ENCODE measurements at places on chromosomes 13 and 19.

DNA sequence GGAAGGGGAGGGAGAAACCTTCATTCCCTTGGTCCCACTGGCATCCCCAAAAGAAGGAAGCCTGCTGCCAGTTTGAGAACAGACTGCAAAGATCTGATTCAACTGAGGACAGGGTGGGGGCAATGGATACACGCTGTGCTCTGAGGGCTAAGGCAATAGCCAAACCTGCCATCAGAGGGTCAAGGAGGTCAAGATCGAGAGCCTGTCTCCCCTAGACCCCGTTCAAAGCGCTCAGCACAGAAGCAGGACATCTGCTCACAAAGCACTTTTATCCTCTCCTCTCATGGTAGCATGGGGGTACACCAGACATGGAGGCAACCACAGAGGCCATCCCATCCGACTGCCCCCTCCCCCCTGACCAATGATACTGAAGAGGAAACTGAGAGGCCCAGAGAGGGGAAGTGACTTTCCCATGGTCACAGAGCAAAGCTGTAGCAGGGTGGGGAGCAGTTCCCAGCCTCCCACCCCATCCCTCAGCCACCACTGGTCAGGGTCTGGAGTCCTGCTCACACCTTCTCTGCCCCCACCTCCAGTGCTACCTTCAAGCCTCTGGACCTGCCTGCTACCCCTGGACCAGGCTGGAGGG lies 11.1 kb downstream of the POU2F2 start:
- no peak for DNase-seq

DNA sequence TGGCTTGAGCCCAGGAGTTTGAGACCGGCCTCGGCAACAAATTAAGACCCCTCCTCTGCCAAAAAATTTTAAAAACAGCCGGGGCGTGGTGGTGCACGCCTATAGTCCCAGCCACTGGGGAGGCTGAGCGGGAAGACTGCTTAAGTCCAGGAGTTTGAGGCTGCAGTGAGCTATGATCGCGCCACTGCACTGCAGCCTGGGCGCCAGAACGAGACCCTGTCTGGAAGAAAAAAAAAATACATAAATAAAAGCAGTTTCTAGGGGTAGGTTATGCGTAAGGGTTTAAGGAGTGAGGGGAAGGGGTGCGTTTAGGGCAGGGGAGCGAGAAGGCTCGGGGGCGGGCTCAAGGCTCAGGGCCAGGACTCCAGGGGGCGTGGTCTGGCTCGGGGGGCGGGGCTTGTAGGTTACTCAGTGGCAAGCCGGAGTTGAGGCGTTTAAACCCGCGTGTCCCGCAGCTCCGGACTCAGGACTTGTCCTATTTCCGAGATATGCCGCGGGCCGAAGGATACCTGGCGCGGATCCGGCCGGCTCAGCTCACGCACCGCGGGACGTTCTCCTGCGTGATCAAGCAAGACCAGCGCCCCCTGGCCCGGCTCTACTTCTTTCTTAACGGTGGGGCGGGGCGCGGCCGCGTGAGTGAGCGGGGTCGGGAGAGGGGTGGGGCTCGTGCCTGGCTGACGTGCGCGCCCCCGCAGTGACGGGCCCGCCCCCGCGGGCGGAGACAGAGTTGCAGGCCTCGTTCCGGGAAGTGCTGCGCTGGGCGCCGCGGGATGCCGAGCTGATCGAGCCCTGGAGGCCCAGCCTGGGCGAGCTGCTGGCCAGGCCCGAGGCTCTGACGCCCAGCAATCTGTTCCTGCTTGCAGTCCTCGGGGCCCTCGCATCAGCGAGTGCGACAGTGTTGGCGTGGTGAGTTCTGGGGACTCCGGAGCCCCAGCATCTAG lies 10.7 kb downstream of the SPACA6 start:
- DNase-seq = peak; percentile 94

DNA sequence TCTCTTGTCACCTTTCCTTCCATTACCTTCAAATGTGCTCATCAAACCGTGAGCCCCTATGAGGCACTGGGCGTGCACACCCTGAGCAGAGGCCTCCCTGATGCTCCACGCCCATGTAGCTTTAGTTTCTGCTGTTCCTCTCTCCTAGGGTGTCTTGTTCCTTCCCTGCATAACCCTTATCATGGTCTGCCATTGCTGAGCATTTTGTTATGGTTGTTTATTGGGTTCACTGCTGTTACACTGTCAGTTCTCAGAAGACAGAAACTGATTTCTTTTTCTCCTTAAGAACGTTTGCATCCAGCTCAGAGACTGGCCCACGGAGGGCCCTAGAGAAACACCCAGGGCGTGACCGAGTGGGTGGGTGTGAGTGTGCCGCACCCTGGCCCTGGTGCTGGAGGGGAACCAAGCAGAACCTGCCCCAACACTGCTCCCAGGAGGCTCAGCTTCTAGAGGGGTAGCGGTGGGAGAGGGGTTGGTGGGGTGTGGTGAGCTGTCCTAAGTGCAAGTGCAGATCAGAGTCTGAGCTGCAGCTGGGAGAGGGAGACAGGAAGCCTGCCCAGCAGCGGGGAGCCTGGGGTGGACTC lies 61.4 kb upstream of the URI1 start:
- no peak for DNase-seq

- peak; percentile 71 for DNase-seq
Measured at GRCh38 chr13:94435604-94436226, 43.8 kb downstream of the DCT start.

GRCh38 chr13:110319774-110320509 lies 12.9 kb downstream of the COL4A2 start:
- peak; percentile 81 for DNase-seq

DNA sequence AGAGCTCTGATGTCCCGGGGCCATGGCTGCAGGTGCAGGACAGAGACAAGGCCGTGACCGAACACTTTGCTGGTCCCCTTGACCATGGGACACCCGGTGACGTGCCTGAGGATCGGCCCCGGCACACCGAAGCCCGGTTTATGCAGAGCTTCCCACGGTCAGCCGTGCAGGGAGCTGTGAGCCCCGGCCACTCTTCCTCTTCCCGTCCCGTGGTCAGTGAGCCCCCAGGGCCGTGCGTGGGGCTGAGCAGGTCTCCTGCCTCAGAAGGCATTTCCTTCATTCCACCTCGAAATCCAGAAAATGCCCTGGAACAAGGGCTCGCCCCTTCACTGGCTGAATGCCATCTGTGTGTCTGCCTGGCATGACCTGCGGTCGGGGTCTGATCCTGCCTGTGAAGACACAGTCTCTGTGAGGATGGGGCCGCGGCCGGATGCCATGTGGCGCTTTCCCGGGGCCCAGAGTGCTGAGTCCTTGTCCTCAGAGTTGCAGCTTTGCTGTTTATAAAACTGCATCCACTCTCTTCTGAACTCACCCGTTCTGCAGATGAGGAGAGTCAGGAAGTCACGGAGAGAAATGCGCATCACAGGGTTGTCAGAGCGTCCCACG lies 16.9 kb downstream of the MCF2L start:
- DNase-seq = no peak

GRCh38 chr19:16509141-16510061 lies 13.2 kb downstream of the C19orf44 start:
- no peak for DNase-seq

- DNase-seq = no peak
Measured at GRCh38 chr13:100789481-100789880, 114.9 kb upstream of the TMTC4 start.

GRCh38 chr13:72132075-72132474 lies 265.1 kb upstream of the DACH1 start:
- DNase-seq = no peak

GRCh38 chr13:99027260-99027659 lies 49.4 kb upstream of the DOCK9 start:
- DNase-seq = no peak

DNA sequence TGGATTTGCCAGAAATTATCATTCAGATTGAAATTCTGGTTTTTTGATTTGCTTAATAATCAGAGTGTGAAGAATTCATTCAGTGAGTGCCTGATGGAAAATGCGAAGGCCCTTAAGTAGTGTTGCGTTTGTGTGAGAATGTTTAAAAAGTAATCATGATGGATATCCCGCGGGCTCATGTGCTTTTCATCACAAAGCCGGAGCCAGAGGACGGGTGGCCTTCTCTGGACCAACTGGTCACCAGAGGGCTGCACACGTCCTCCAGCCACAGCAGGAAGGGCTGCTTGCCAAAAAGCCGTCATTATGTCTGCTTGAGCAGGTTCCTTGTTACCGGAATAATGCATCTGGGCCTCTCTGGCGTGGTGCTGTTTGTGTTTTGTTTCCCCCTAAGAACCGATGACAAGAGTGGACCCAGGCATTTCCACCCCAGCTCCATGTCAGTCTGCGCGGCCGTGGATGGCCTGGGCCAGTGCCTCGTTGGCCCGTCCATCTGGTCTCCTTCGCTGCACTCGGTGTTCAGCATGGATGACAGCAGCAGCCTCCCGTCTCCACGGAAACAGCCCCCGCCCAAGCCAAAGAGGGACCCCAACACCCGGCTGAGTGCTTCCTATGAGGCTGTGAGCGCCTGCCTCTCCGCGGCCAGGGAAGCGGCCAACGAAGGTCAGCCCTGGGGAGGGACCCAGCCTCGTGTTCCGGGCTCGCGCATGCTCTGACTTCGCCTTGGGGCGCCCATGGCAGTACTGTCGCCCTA lies 497.7 kb downstream of the MYO16 start:
- no peak for DNase-seq

DNA sequence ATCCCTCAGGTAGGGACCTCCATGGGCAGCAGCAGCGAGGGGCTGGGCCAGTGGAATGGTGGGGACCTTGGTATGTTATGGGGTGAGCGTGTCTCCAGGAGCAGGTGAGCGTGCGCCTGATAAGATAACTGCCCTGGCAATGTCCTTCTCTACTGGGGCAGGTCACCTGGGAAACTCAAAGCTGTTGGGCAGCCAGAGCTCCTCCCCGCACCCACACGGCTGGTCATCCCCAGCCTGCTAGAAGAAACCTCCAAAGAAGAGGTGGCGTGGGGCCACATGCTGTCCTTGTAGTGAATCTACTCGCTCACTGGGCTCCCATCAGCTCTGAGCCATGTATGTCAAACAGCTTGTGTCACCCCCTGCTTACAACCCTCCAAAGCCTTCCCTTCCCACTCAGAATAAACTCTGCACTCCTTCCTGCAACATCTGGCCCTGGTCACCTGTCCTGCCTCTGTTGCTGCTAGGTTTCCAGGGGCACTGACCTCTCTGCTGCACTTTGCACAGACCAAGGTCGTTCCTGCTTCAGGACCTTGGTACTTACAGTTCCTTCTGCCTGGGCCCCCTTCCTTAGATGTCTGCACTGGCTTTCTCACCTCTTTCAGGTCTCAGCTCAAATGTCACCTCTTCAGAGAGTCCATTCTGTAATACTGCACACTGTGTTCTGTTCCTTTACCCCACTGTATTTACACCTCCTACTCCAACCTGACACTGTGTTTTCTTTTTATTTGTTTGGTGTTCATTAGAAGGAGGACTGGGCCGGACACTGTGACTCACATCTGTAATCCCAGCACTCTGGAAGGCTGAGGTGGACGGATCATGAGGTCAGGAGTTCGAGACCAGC lies 1.8 kb upstream of the ATP4A start:
- DNase-seq = no peak

GRCh38 chr19:2795827-2796658 lies 10.7 kb downstream of the THOP1 start:
- DNase-seq = no peak

DNA sequence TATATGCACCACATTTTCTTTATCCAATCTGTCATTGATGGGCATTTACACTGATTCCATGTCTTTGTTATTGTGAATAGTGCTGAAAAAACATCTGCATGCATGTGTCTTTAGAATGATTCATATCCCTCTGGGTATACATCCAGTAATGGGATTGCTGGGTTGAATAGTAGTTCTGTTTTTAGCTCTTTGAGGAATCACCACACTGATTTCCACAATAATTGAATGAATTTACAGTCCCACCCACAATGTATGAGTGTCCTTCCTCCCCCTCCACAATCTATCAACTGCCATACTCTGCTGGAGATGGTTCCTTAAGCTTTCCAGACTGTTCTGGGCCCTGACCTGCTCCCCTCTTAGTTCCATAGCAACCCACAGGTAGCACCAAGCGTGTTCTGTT lies 667.0 kb downstream of the LIG4 start:
- no peak for DNase-seq

DNA sequence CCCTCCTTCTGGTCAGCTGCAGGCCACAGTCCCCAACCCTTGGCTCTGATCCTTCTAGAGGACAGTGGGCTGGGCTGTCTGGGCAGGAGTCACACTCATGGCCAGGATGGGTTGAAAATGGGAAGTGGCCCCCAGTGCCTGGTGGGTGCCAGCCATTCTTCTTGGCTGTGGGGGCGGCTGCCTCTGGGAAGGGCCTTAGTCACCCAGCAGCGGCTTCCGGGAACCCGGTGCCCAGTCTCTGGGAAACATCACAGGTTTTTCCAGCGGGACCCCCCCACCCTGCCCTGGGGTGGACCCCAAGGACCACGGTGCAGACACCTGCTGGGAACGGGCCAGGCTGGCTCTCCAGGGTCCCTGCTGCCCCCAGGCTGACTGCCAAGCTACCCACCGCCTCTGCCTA lies 27.3 kb upstream of the SLC7A10 start:
- DNase-seq = no peak

DNA sequence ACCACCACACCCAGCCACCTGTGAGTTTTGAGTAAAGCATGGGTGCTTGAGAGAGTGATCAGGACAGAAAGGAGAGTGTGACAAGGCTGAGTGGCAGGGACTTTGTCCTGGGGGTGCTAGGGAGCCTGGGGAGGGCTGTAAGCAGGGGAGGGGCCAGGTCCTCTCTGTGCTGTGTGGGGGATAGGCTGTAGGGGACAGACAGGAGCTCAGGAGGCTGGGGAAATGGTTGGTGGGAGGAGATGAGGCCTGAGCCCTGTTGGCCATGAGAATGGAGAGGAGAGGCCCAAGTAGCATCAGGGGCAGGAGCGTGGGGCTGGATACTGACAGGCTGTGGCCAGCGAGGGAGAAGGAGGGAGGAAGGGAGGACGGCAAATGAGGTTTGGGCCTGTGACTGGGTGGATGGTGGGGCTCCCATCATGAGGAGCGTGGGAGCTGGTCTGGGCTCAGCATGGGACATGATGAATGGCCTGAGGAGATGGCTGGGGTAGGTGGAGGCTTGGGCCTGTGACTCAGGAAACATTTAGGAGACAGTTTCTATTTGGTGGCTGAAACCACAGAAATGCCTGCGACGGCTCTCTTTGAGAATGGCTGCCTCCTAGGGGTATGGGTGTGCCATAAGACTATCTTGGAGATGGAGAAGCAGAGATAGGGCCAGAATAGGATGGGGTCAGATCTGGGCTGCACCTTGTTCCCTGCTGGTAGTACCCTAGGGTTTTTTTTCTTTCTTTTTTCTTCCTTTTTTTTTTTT lies 25.0 kb downstream of the GRIN2D start:
- peak; percentile 14 for DNase-seq

- DNase-seq = peak; percentile 67
Measured at GRCh38 chr19:1825909-1826556, 14.0 kb upstream of the ATP8B3 start.

- DNase-seq = no peak
Measured at GRCh38 chr13:111923991-111924677, 142.8 kb upstream of the SOX1 start.

- DNase-seq = peak; percentile 32
Measured at GRCh38 chr13:94121686-94122085, 357.8 kb downstream of the DCT start.

DNA sequence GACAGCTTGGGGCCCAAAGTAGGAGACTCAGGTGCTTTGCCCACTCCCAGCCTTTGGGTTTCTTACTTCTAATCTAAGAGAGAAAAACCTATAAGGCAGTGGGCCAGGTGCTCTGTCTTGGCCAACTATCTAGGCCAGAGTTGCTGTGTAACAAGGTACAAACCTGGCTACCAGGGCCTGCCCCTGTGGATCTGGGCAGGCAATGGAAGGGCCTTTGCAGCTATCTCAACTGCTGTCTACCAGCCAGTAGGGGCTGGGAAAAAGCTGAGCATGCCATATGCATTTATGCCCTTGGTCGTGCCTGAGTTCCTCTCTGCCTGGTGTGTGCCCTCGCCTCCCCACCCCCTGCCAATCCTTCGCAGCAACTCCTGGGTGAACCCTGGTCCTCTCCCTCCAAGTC lies 16.7 kb upstream of the SERPINE3 start:
- DNase-seq = no peak

Data from PC-3 (cell line).